ENCODE measurements at places on chromosomes 12 and 14.

GRCh38 chr14:75993567-75994041, 8.0 kb downstream of the IFT43 start:
- no peak for DNase-seq

DNA sequence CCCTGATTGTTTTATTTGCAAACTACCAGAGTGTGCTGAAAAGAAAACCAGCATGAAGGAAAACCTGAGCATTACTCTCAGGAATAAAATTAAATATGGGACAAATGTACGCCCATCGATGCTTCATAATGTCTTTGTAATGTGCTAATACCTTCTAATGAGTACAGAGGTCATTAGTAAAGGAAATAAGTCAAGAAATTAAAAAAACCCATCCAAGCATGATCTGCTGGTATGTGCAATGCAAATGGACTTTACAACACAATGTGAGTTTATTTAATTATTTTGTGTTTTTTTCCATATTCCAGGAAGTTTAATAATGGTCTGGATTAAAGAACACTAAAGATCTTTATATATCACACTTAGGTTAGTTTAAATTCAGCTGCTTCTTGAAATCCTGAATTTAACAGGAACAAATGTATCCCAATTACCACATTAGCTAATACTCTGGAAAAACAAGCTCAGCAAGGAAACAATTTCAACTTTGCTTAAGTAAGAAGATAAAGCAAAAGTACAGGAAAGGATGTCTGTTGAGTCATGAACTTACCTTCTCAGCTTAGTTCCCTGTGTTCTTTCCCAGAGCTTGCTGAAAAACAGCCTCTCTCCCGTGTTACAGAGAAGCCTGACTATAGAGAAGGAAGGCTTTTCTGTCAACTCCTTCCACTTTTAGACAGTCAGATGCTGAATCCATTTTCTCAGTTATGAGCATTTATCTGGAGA, 179.3 kb upstream of the TMEM260 start:
- no peak for DNase-seq

DNA sequence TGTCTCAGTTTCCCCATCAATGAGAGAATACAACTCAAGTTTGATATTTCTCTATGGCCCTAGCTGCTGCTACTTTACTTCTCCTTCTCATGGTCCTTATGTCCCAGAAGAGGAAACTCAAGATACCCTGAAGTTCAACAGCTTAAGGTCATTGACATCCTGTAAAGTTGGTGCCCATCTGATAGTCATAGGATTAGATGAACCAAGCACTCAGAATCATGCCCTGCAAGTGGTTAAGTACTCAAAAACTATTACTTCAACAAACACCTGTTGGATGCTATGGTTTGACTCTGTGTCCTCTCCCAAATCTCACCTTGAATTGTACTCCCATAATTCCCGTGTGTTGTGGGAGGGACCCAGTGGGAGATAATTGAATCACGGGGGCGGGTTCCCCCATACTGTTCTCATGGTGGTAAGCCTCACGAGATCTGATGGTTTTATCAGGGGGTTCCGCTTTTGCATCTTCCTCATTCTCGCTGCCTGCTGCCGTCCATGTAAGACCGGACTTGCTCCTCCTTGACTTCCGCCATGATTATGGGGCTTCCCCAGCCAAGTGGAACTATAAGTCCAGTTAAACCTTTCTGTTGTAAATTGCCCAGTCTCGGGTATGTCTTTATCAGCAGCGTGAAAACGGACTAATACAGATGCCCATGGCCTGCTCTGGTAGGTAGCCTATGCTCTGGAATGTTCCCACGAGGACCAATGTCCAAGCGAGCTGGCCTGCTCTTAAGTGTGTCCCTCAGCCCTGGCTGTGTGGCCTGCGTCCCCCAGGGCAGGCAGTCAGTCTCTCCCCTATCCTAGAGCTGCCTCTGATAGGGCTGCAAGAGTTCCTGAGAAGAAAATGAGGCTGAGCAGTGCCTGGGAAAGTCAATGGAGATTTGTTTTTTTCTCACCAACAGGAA, 18.1 kb downstream of the CAMKK2 start:
- no peak for DNase-seq

DNA sequence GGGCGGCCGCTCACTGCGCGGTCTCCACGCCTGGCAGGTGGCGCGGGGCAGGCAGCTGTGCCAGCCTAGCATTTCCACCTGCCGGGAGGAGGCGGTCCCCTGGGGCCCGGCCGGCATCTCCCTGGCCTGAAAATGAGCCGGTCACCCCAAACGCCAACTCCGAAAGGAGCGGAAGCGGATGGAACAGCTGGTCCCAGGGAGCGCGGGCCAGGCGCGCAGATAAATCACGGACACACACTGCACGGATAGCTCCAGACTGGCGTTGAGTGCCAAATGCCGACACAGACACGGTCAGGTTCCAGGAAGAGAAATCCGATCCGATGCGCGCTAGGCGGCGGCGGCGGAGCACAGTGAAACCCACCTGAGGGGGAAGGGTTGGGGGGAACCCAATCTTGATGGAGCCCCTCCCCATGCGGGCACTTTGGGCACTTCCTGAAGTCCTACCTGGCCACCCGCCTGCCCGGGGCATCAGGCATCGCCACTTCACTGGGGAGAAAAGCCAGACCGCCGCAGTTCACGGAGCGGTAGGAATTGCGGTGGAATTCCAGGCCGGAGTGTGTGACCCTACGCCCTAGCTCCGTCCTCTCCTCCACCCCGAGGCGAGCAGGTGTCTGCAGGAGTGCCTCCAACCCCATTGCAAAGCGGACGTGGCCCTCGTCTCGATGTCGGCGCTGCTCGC, 624 bp upstream of the PLEKHD1 start:
- DNase-seq = no peak

- no peak for DNase-seq
These were observed 128.4 kb upstream of the CPNE8 start for GRCh38 chr12:39033782-39034181.

DNA sequence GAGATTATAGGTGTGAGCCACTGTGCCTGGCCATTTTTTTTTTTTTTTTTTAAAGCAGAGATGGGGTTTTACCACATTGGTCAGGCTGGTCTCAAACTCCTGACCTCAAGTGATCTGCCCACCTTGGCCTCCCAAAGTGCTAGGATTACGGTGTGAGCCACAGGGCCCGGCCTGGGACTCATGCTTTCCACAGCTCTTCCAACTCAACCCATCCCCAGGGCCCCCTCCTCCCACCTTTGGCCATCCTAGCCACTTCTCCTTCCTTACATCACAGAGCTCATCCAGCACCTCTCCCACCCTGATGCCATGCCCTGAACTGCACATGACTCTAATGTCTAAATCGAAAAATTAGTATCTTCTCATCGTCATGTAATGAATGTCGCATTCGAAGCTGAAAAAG, 12.6 kb upstream of the TDRD9 start:
- no peak for DNase-seq

GRCh38 chr12:47821346-47821706, 1.6 kb upstream of the HDAC7 start:
- DNase-seq = no peak

GRCh38 chr14:33377596-33378390, 439.1 kb downstream of the NPAS3 start:
- DNase-seq = no peak

Data from T-helper 22 cell (primary cell).